ENCODE measurements at places on chromosomes 11 and 22.

DNA sequence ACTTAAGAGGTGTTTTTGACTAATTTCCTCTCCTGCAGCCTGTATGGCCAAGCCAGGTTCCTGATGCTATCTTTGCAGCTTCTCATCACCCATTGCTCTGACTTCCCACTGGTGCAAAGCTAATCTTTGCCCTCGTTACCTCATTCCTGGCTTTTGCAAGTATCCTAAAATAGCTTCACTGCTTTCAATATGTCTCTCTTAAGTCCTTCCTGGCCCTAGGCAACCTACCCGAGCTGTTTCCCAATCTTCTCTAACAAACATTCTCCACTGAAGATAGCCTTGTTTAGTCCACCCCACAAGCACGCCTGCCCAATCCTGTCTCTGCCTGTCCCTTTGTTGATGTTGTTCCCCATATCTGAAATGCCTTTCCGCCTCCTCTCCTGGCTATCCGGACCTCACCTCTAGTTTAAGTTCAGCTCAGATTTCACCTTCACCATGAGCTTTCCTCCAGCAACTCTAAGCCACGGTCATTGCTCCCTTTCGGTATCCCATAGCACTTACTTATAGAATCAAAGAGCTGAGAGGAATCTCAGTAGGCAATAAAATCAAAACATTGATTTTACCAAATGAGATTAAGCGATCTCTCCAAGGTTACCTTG lies 30.1 kb upstream of the CECR2 start:
- no peak for DNase-seq

DNA sequence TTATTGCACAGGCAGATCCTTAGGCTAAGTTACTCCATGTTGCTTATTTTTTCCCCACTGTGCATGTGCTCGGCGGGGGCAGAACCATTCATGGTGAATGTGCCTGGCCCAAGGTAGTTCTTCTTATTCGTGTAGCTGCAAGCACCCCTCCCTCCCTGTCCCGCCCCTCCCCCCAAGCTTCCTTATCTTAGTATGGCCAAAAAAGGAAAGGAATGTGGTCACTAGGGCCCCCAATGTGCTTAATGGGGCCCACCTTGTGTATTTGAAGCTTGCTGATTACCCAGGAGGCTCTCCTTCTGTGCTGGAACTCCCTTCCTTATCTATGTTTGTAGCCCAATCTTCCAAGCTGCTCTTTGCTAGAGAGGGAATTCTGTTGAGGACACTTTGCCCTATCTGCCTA lies 1259.7 kb upstream of the RAG2 start:
- no peak for DNase-seq

DNA sequence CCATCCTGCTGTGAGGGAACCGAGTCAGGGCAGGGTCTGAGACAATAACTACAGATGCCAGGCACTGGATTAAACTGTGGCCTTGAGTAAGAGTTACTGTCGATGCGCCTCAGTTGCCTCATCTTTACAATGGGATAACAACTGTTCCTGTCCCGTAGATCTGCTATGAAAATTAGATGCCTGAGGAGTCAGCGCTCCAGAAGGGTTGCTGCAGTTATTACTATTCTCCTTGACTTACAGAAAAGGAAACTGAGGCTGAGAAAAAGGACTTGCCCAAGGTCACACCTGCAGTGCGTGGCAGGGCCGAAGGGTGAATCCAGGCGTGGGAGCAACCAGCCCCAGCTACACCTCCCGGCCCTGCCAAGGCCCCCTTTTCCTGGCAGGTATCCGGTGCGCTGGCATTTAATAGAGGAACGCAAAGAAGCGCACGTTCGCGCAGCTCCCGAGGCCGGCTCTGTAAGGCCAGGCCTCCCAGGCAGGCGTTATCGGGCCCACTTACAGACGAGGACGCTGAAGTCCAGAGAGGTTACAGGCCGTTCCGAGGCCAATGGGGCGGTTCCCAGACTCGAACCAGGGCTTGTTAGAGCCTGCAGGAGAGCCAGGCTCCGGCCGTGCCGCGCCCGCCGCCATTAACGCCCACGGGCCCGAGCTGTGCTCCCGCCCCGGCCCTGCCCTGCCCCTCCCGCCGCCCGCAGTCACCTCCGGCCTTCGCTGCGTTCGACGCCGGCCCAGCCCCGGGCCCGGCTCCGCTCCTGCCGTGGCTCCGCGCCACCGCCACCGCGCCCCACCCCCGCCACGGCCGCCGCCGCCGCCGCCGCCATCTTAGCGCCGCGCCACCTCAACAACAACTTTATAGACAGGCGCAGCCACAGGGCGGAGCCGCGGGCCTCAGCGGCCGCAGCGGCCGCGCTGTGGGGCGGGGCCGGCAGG lies at the start of gene C11orf68:
C11orf68 (minus strand) TSS at position 852 of the 930 bp plus-strand sequence; CDS start at position 821, 31 bp downstream.
- DNase-seq, result no peak

DNA sequence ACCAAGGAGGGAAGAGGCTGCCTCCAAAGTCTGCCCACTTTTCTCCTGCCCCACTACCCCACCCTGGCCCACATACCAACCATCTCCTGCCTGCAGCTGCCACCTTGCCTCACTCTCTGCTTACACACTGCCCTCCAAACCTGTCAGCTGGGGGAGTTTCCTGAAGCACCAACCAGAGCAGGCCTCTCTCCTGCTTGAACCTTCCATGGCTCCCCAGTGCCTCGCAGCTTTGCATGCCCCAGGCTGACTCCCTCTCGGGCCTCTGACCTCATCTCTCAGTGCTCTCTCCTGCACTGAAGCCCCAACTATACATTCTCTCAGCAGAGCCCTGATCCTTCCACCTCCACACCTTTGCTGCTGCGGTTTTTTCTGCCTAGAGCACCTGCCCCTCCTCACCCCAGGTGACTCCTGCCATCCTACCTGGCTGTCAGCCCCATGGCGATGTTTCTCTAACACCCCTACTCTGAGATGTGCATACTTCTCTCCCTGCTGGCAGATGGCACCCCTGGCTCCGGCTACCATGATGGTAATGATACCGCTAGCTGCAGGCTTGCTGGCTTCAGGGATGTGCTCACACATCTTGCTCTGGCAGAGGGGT lies 43.5 kb downstream of the MN1 start:
- no peak for DNase-seq

GRCh38 chr11:58059007-58059350 lies 28.2 kb downstream of the OR6Q1 start:
- DNase-seq, result peak; percentile 72

- no peak for DNase-seq
These were observed 563 bp upstream of the PSMA1 start for GRCh38 chr11:14520747-14521151.

- DNase-seq, result no peak
These were observed 43.7 kb downstream of the KREMEN1 start for GRCh38 chr22:29116397-29117123.

GRCh38 chr22:29380032-29380781 lies 8.2 kb downstream of the AP1B1 start:
- peak; percentile 23 for DNase-seq

- no peak for DNase-seq
These were observed 104.3 kb upstream of the CEP126 start for GRCh38 chr11:101810546-101810945.

GRCh38 chr22:49582181-49582580 lies 245.5 kb downstream of the BRD1 start:
- DNase-seq, result no peak

DNA sequence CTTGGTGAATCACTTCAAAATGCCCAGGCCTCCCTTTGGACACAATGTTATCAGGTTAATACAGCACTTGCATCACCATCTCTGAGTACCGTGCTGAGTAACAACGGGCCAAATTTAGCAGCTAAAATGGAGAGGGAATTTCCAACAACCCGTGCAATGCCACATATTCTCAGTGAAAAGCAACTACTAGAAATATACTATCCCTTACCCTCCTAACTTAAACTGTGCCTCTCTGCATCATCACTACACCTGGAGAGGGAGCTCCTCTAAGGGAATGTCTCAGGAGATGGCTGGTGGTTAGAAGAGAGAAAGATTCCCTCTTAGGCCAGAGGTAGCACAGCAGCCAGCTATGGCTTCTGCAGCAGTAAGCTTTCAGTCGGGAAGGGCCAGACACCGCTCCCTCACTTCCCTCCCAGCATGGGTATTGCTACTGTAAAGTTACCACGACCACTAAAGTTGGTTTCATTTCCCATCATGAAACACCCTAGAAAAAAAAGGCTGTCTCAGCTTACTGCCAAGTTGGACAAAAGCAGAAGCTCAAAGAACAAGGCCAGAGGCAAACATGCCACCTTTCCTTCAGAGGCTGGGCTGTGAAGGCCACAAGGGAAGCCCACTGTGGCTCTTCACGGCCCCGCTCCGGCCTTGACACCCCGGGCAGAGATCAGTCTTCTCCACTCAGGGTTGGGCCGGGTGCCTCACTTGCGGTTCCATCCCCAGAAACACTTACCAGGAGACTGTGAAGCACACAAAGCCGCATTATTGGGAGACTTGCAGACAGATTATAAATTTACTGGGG lies 3.9 kb downstream of the MAML2 start:
- no peak for DNase-seq

- peak; percentile 90 for DNase-seq
These were observed 3.5 kb upstream of the KRTAP5-6 start for GRCh38 chr11:1693327-1694063.

GRCh38 chr22:36351921-36352802 lies 35.6 kb downstream of the MYH9 start:
- no peak for DNase-seq

GRCh38 chr22:26095256-26095956 lies 73.9 kb upstream of the SEZ6L start:
- DNase-seq, result no peak

DNA sequence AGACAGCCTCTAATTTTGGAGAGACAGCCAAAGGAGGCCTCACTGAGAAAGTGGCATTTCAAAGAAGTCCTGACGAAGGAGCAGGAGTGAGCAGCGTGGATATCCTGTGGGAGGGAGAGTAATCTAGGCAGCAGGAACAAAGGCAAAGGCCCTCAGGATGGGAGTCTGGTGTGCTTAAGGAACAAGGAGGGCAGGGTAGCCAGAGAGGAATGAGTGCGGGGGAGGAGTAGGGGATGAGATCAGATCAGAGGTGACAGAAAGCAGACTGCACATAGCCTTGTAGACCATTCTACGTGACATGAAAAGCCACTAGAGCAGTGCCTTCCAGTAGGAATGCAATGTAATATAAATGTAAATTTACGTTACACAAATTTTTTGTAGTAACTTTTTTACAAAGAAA lies 5.6 kb downstream of the SLC36A4 start:
- DNase-seq, result no peak

- DNase-seq, result no peak
These were observed 30.8 kb downstream of the RPS13 start for GRCh38 chr11:17046690-17047089.

DNA sequence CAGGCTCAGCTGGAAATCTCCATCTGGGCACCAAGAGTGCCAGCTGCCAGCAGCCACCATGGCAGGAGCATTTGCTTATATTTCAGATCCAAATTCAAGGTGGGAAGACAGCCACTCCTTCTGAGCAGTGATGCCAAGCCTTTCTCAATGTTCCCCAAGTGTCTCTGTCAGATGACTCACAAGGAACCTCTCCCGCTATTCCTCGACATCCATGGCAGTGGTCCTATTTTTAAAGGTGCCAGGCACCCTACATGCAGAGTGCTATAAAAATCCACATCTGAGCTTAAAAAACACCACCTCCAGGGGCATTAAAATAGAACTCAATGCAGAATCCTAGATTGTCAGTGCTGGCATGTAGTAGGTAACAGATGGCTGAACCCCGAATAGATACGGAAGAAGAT lies 112.1 kb downstream of the SLC1A2 start:
- no peak for DNase-seq

DNA sequence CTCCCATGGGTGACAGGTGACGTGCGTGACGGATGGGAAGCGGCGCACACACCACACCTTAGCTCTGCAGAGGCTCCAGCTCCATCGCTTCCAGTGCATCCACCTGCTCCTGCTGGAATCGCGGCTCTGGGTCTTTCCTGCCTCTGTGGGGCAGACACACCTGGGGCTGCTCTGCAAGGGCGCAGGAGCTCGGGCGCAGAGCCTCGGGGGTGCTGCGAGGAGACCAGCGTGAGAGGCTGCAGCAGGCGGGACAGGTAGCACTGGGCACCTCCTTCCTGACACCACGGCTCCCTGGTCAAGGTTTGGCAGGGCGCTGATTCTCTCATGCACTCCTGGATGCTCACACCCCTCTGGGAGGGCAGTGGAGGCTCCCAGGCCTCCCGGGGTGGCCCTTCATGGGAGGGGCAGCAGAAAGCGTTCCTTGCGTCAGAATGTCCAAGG lies 1494.3 kb downstream of the BRD1 start:
- no peak for DNase-seq

DNA sequence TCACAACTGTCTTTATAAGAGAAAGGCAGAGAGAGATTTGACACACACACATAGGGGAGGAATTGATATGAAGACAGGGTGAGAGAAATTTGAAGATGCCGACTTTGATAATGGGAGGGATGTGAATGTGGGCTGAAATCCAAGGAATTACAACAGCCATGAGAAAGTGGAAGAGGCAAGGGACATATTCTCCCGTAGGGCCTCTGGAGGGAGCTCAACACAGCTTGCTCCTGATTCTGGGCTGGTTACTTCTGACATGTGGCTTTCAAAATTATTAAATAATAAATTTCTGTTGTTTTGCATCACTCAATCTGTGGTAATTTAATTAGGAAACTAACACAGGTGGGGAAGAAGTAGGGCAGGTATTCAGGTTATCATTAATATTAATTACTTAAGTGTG lies 282.9 kb downstream of the LUZP2 start:
- no peak for DNase-seq

DNA sequence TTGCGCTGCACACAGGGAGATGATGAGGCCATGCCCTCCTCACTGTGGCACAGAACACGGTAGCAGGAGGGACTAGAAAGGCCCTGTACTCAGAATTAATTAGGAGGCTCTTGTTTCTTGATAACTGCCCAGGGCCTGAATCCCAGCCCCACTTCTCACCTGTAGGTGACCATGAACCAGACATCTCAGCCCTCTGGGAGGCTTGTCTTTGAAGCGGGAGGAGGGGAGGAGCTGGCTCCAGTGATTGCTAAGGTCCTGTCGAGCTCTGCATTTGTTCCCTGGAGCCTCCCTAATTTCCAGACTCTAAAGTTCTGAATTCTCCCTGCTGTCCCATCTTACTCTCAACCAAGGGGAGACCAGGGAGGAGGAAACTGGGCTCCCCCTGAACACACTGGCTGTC lies 19.8 kb upstream of the OAF start:
- no peak for DNase-seq

DNA sequence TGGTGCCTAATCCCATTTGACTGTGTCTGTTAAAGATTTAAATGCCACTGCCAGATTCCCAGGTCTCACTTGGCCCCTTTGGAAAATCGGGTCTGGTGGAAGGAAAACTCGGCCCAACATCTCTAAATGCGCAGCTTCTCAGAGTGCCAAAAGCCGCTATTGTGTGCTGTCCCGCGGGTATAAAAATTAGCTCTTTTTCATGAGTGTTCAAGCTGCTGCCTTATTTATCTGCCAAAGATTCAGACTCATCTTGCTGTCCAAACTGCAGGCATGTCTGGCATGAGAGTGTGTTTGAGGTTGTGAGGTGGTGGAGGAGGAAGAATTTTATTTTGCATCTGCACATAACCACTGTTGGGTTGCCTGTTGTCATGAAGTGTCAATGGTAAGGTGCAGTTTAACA lies 91.4 kb downstream of the NELL1 start:
- DNase-seq, result no peak

DNA sequence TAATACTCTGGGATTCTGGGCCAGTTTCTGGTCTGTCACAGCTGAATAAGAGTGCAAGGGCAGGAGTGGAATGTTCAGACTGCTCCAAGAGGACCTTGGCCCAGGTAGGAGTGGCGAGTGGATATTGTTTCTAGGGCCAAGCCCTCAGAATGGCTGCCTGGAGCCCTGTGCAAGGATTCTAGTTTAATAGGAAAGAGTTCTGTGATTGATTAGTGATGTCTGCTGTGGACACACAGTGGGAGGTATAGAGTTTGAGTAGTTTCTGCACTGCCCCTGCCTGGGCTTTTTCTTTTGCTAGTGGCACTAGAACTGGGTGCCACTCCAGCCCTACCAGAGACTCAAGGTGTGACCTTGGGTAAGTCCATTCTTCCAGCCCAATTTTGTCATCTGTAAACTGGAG lies 9.7 kb upstream of the MPPED1 start:
- no peak for DNase-seq
